Heart left ventricle (tissue), 16 donors: ENCODE measurements at places on chromosomes 3 and 15.

DNA sequence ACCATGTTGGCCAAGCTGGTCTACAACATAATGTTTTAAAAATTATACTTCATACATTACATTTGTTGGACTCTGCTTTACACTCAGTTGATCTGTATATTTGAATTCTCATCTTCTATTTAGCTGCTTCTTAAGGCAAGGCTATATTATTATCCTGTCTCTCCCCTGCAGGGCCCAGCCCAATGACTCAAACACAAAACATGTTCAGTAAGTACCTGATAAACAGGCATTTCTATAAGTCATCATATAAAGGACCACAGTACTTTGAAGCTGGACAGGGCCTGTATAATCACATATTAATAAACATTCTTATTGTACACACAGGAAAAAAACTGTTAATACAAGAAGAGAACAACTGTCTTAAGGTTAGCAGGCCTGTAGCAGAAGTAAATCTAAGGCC, 36.2 kb downstream of the NGLY1 start:
- DNase-seq: no peak

DNA sequence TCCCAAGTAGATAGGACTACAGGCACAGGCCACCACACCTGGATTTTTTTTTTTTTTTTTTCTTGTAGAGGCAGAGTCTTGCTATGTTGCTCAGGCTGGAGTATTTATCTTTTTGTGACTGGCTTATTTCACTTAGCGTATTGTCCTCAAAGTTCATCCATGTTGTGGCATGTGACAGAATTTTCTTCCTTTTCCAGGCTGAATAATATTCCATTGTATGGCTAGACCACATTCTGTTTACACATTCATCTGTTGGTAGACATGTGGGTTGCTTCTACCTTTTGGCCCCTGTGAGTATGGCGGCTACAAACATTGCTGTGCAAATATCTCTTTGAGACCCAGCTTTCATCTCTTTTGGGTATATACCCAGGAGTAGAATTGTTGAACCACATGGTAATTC, 160.2 kb upstream of the SMAD3 start:
- no peak for DNase-seq

- DNase-seq: no peak
Measured at GRCh38 chr15:41689834-41690233, 29.6 kb downstream of the MGA start.

DNA sequence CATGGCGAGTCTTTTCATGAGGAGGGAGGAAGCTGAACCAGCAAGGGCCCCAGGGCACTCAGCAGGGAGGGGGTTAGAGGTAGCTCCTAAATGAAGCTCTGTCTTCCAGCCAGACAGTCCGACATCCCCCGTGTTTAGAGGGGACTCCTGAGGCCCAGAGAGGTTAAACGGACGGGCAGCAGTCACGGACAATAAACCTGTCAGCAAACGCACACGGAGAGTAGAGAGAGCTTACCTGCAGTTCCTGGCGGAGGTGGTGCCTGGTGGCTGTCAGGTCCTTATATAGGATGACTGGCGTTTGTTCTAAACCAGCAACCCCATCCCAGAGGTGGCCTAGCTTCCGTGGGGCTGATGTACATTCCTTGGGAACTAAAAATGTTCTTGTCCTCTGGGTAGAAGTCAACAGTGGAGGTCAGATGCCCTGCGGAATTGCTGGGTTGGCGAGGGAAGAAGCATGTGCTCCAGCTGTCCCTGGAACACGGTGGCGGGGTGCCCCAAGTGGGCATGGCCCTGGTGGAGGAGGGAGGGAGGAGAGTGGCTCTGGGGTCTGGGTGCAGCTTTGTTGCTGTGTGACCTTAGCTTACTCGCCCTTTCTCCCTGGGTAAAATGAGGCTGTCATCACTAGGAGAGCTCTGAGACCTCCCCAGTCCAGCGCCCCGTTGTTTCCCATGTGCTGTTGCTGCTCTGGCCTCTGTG, 2.1 kb downstream of the GHRL start:
- DNase-seq: no peak

- DNase-seq: no peak
Measured at GRCh38 chr3:127961963-127962362, 46.9 kb downstream of the KBTBD12 start.

DNA sequence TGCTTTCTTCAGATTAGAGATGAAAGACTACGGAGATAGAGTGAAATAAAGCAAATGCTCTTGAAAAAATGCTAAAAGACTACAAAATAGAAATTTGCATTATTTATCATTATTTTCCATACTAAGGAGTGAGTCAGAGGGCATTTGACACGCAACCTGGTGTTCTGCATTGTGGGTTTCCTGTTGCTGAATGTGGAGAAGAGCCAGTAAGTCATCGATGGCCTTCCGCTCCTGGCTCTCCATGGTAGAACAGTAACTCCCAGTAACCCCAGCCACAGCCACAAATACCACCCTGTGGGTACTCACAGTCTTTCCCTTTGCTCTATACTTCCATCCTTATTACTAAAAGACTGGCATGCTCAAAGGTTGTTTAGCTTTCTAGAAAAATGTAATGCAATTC, 61.5 kb downstream of the CGGBP1 start:
- no peak for DNase-seq

DNA sequence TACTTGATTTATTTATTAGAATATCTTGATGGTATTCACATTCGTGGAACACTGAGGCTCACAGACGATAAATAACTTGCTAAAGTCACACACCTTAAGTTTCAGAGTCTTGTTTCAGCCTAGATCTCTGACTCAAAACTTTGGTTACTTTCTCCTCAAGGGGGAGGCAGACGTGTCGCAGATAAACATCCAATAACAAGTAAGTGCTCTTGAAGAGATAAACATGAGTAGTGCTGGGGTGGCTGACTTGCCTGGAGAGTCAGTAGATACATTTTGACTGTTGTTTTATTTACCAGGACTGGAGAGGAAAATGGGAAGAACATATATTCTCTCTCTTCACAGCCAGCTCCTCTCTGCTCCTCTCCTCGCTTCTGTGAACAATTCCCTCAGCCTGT, 31.3 kb downstream of the FBXO45 start:
- DNase-seq: no peak

- DNase-seq: no peak
Measured at GRCh38 chr15:61441891-61442290, 212.8 kb upstream of the RORA start.

DNA sequence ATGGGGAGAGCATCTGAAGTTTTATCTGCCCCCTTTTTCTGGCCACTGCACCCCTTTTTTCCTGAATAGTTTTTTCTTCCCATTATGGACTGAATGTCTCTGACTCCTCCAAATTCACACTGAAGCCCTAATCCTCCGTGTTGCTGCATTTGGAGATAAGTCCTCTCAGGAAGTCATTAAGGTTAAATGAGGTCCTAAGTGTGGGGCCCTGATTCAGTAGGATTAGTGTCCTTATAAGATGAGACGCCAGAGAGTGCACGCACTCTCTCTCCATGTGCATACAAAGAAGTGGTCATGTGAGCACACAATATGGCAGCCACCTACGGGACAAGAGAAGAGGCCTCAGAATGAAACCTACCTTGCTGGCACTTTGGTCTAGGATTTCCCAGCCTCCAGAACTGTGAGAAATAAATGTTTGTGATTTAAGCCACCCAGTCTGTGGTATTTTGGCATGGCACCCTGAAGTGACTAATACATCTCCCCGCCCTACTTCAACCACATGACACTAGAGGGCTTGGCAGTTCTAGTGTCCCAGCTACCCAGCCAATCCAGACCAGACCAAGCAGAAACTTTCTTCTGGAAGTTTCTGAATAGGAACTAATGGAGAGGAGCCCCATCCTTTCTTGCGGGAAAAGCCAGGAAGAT, 191.3 kb downstream of the PDE8A start:
- no peak for DNase-seq

DNA sequence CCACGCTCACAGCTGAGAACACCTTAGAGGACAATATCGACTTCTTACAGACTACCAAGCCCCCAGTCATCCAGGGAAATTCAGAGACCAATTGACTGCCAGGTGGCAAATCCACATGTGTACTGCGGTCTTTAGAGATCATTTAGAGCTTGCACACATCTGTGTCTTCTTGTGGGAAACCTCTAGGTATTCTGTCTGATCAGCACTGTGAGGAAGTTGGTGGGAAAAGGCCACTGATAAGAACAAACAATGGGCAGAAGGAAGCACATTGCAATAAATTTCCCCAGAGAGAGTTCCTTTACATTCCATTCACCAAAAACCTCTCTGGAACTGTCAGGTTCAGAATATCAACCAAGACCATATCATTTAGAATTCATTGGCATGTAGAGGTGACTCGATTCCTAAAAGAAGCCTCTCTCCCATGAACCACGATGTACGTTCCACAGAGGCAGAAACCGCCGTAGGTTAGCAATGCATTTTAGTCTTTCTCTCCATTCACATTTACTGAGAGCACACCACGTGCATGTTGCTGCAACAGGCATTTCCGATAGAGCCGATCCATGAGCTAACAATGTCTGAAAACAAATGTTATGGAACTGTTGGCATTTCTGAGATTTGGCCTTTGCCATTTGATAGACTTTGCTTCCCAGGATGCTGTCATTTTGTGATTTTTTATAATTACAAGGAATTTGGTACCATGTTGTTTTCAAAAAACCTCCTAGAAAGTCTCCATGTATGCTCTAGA, 287.3 kb upstream of the TPRG1 start:
- no peak for DNase-seq

DNA sequence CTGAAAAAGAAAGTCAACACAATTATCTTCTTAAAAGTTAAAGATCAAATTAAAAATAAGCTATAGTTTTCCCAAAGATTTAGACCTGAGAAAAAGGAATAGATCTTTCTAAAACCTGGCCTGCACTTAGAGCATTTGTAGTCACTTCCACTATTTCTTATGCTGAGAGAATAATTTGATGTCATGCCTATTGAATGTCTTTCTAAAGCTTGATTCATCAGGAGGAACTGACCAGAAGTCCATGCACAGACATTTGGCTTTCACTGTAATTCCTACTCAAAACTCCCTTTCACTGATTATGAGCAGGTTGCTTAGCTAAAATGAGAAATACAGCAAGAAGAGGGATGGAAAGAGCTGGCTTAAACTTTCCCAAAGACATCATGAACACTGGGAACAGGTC, 4.3 kb downstream of the GREM1 start:
- DNase-seq: no peak

DNA sequence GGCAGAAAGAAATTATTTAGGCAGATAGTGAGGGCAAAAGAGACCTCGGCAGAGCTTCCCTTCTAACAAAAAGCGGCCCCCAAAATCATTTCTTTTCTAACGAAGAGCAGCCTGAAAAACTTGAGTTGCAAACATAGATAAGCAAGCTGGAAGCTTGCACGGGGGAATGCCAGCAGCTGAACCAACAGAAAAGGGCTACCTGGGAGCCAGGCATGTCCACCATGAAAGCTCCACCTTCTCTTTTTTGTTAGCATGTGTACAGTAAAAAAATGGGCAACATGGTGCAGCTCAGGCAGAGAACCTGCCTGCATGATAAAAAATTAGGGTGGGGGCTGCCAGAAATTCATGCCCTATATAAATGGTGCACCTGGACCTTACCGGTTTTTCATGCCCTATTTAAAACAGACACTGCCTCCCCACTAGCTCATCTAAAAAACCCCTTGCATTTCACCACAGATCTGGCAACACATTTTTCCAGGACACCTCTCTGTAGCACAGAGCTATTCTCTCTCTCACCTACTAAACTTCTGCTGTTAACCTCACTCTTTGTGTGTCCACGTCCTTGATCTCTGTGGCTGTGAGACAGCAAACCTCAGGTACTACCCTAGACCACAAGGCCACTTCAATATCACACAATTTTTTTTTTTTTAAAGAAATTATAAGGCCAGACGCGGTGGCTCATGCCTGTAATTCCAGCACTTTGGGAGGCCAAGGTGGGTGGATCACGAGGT, 18.7 kb downstream of the SLC33A1 start:
- DNase-seq: no peak

DNA sequence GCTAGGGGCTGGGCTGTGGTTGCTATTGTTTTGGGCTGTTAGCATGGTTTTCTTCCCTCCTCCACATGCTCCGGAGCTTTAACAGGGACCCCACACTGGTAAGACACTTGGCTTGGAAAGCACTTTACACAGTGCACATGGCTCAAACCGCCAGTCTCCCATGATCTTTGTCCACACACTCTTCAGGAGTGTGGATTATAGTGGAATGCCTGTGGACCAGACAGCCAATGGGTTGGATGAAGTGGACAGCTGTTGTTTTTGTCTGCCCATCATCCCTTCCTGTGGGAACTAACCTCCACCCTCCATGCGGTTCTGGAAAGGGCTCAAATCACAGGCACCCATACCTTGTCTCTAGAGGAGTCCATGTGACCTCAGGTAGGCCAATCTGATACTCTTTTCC, 10.0 kb downstream of the PAQR9 start:
- DNase-seq: no peak

GRCh38 chr15:66638377-66638776, 63.7 kb upstream of the SMAD6 start:
- DNase-seq: no peak

DNA sequence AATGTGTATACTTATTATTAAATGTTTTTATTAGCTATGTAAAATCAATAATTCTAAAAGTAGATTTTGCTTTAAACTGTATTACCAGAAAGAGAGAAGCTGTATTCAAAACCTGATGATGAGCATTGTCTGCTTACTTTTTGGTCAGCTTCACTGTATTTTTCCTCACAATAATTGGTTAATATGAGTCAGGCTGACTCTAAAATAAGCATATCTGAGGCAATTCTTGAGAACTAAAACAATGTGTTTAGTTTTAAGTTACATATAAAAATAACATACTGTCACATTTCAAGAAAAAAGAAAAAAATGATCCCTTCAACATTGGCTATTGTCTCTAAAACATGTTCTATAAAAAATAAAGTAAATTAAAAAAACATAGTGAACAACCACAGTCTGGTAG, 66.1 kb downstream of the EPHA3 start:
- DNase-seq: no peak

DNA sequence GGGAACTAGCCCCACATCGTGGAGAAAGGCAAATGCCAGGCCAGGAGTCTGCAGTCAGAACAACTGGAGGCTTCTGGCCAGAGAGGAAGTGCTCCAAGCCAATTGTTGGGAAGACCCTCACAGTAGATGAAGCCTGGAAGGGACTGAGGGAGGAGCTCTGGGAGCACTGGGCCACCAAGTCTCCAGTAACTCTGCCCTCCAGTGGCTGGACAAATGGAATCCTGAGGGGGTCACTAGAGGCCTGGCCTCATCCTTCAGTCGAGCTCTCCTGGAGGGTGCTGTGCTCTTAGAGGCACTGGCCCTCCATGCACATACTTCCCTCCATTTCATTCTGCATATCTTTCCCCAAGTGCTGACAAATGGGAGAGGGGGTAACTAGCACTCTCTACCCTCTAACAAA, 103.0 kb downstream of the MYLK start:
- no peak for DNase-seq

GRCh38 chr3:149902498-149903139, 68.1 kb downstream of the PFN2 start:
- no peak for DNase-seq
